ELR (cell line): ENCODE measurements at places on chromosomes 2 and 18.
A peak's percentile ranks its signal among the peaks of the same experiment; 100 is the strongest.

- no peak for DNase-seq
These were observed 306.1 kb downstream of the ZEB2 start for GRCh38 chr2:144213797-144214196.

DNA sequence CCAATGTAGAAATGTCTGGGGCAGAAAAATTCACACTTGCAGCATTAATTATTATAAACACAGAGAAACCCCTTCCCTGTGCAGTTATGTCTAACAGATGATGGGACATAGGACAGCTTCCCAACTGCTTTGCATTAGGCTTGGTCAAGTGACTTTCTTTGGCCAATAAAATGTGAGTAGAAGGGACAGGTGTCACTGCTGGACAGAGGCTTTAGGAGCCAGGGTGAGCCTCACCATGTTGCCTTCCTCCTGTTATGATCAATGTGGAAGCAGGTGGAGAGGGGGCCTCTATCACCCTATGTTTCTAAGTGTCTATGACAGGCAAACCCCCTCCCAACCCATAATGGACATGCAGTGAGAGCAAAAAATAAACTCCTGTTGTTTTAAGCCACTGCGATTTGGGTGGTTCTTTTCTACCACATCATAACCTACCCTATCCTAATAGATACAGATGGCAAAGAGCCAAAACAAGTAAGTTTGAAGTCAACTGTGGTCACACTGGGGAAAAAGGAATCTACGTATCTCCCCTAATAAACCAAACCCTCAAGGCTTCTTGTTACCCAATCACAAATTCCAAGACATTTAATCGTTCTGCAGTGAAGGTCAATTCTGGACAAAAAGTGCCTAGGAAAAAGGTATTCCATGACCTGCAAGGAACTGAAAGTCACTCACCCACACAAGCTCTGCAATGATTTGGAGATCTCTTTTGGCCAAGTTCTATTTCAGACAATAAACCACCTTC lies 28.6 kb upstream of the POU3F3 start:
- DNase-seq: no peak

DNA sequence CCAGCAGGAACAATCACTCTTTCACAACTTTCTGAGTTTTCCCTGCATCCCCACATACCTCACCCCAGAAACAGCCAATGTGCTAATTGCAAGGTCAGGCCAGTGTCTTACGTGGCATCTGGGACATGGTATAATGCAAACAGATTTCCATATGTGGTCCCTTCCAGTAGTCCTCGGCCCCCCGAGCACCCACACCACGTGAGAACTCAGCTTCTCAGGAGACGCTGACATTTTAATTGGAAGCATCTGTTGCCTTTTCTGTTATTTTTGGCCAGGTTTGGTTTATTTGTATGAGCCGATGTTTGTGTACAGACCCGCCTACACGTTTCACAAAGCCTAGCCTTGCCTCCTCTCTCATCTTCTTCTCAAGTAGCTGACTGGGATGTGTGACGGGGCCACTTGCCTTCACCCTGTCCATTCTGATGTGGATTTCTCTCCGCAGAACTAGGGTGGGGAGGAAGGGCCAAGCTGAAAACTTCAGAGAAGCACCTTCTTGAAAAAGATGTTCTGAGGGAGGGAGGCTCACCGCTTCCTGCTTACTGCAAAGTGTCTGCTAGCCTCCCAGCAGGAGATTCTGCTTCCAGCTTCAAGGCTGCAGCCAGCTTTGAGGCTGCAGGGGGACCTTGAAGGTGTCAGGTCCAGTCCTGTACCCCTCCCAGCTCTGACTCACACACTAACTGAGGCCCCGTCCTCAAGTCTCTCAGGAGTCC lies 109.6 kb upstream of the SLC14A2 start:
- DNase-seq: no peak

GRCh38 chr2:1482253-1482675 lies 69.0 kb downstream of the TPO start:
- no peak for DNase-seq

GRCh38 chr2:232053777-232054176 lies 92.3 kb downstream of the DIS3L2 start:
- no peak for DNase-seq

DNA sequence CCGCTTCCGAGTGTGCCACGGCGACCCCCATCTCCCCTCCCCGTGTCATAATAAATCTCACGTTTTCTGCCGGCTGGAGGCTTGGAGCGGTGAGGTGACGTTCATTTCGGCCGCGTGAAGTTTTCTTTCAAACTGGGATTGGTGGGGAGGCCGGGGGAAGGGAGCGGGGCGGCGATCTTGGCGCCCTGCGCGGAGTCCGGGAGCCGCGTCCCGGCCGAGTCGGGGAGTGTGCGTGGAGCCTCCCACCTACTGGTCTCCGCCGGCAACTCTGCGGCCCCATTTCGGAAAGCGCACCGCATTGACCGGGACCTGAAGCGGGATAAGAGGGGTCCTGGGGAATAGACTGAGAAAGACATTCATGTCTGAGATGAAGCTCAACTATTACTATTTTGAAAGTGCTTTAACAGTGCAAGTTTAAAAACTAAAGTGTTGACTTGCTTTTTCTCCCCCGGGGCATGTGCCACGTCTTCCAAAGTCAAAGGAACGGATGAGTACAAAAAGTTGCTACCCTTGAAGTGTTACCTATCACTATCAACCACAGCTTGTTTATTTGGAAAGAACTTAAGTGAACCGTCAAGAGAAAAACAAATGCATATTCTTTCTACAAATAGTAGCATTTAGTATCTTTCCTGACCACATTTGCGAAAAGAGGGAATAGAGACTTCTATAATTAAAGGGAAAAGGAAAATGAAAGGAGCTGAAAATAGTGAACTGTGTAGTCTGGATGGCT lies 818 bp upstream of the IKZF2 start:
- DNase-seq: peak; percentile 81

GRCh38 chr2:233979748-233980147 lies 62.6 kb downstream of the TRPM8 start:
- DNase-seq: peak; percentile 69
